ENCODE measurements at places on chromosomes 6 and 20.

DNA sequence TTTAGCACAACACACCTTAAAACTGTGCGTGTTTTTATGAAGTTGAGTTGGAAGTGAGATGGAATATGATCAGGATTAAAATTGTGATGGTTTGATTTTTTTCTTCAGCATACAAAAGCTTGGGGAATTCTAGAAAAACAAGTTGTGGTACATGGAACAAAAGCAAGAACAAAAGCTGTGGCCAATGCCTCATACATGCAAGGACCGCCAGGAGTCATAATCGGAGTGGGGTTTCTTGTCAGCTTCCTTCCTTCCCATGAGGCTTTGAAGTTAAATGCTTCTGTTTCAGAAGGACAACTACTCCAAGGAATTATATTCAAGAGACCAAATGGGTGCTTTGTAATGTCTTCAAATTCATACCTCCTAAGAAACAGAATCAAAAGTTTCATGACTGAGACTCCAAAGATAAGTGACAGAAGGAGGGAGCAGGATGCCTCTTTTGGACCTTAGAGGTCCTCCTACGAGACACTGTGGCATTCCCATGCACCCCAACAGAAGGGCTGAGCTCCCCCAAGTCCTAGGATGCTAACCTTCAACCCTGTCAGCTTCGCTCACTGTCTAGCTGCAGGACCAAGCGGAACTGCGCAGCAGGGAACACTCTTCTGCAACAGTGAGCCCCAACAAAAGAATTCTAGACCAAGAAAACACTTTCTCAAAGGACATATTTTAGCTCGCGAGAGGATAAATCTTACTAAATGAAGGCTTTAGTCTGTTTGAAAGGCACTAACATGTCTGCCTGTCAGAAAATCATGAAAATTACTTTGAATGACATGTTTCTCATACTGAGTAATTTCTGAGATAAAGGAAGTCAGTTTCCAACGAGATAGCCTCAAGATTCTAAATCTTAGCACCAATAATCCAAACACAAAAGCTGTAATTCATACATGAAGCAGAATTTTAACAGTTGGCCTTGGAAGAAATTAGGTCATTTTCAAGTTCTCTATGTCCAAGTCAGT lies 108.5 kb upstream of the NHSL1 start:
- DNase-seq: no peak

DNA sequence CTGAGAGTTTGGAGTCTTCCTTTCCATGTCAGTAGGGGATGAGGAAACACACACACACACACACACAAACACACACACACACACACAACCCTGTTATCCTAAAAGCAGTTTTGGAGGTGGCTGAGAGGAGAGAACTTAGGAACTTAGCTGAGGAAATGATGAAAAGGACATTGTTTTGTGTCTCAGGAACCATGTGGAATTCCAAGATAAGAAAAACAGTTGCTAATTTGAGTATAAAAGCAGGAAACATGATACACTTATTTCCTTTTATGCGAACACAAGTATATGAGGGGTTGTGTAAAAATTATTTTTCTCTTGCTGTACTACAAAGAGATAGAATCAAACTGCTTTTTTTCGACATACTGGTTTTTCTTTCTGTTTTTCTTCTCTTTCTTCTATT lies at the start of gene MYCT1:
Gene MYCT1, plus strand, starts transcription at position 264 of the 400 bp plus-strand sequence. Its CDS starts 6 bp downstream, at position 270.
- DNase-seq: no peak

- DNase-seq: no peak
Measured at GRCh38 chr20:60598528-60598927, 640.3 kb downstream of the CDH26 start.

DNA sequence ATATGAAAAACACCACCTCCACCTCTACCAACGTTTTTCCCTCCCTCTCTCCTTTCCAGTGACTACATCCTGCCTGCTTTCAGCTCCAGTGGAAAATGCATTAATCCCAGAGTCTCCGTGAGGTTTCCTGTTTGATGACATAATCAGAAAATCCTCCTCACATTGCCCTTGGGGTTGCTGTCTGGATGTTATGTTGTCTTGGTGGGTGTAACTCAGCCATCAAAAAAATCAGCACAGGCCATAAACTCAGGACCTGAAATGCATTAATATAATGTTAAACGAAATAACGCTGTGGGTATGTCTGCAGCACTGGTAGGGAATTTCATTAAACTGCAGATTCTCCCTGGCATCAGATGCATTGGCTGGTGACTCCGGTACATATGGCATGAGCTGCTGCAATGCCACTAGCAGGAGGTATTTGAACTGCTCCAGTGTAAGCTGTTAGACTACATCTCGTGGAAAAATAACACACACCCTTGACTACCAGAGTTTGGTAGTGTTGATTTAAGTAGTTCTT lies 297.8 kb downstream of the PRL start:
- no peak for DNase-seq

DNA sequence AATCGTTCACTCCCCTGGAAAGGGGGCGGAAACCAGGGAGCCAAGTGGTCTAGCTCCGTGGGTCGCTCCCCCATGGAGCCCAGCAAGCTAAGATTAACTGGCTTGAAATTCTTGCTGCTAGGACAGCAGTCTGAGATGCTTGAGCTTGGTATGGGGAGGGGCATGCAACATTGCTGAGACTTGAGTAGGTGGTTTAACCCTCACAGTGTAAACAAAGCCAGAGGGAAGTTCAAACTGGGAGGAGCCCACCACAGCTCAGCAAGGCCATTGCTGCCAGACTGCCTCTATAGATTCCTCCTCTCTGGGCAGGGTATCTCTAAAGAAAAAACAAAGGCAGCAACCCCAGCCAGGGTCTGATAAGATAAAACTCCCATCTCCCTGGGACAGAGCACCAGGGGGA lies 43.2 kb downstream of the COL21A1 start:
- DNase-seq: peak; percentile 74

- no peak for DNase-seq
Measured at GRCh38 chr6:97049253-97050011, 124.9 kb downstream of the KLHL32 start.

DNA sequence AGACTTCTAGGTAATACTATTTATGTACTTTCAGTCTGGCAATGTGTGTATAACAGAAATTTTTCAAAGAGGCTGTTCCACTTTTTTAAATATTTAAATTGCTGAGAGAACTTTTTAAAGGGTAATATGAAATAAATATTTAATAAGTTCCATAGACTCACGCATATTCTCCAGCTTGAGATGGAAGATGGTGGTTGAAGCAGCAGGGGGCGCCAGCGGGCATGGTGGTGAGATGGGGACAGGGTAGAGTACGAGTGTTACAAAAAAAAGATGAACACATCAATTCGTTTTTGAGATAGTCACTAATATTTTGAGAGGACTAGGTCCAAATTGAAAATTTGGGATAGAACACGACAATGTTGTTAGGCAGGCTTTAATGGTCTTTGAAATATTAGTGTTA lies 68.4 kb downstream of the RSPO3 start:
- DNase-seq: peak; percentile 22

- DNase-seq: no peak
Measured at GRCh38 chr20:41316051-41316450, 1.5 kb downstream of the ZHX3 start.

GRCh38 chr6:119255492-119255891 lies 94.1 kb downstream of the MAN1A1 start:
- no peak for DNase-seq

DNA sequence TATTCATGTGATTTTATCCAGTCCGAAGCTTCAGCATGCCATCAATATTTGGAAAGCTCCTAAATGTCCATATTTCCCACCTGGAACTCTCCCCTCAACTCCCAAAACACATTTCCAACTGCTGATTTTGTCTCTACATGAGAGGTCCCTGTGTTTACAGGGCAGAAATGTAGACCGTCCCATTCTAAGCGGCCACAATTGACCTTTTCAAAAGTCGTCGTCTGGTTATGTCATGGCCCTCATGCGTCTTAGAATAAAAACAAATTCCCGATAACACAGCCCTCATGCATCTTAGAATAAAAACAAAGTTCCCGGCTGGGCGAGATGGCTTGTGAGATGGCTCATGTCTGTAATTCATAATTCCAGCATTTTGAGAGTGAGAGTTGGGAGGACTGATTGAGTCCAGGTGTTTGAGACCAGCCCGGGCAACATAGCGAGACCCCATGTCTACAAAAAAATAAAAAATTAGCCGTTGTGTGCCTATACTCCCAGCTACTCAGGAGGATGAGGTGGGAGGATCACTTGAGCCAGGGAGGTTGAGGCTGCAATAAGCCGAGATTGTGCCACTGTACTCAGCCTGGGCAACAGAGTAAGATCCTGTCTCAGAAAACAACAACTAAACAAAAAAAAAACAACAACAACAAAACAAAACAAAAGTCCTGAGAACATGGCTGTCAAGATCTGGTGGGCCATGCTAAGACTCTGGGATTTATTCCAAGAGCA lies 6.4 kb upstream of the ZNF217 start:
- no peak for DNase-seq

Measured in ELF-1 (cell line).